Osteocyte (in vitro differentiated cells): ENCODE measurements at places on chromosomes 7 and 10. TPM values are rescaled to one million over a fixed set of nuclear protein-coding genes. Genes with fewer than 3 reads are reported as not detected.

Gene EGR2
- total RNA-seq: 5.4 and 11.7 TPM in 2 replicates

Gene PDE6C
- not detected in 2 replicates for total RNA-seq

Gene RAB19
- total RNA-seq: not detected in 2 replicates

Gene STEAP1
- not detected in 2 replicates for total RNA-seq

- DNase-seq: peak; percentile 83
Measured at GRCh38 chr10:129764011-129764900, 199.8 kb downstream of the EBF3 start.

DNA sequence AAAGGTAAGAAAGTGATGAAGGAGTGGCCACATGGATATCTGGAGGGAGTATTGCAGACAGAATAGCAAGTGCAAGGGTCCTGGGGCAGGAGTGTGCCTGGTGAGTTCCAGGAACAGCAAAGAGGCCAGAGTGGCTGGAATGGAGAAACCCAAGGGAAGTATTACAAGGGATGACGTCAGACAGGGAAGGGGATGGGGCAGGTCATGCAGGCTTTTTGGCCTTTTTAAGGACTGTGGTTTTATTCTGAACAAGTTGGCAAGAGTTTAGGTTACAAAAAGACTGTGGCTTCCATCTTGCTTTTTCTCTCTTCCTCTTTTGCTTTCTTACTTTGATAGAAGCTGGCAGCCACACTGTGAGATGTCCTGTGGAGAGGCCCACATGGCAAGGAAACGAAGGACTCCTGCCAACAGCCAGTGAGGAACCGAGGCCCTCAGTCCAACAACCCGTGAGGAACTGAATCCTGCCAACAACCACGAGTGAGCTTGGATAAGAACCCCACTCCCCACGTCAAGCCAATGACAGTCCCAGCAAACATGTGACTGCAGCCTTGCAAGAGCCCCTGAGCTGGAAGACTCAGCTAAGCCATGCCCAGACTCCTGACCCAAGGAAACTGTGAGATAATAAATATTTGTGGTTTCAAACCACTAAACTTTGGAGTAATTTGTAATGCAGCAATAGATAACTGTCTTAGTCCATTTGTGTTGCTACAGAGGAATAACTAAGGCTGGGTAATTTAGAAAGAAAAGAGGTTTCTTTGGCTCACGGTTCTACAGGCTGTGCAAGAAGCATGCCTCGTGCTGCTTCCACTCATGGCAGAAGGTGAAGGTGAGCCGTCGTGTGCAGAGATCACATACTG lies 19.8 kb upstream of the KDM7A start:
- DNase-seq: no peak

- no peak for DNase-seq
Measured at GRCh38 chr7:132251327-132251659, 325.0 kb downstream of the PLXNA4 start.

DNA sequence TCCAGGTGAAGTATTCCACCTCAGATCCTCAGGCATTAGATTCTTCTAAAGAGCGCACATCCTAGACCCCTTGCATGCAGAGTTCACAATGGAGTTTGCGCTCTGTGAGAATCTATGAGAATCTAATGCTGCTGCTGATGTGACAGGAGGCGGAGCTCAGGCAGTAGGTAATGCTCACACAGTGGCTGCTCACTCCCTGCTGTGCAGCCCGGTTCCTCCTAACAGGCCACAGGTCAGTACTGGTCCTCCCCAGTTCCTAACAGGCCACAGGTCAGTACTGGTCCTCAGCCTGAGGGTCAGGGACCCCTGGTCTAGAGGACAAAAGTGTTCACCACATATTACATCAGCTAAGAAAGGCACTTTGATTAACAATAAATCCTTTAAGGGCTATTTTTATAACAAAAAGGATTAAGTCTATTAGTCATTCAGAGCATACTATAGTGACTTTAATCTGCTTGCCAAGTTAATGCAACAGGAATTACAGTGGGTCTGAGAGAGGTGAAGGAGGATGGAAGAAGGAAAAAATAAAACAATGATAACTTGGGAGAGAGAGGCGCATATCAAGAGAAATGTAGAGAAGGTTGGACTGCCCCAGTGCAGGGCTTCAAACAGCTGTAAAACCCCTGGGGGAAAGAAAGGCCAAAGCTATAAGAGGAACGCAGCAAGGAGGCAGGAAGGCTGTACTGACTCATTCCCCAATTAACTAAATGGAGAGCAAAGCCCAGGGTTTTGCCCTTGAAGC lies 49.2 kb downstream of the CUL2 start:
- no peak for DNase-seq

GRCh38 chr7:100141555-100141949 lies 7.2 kb upstream of the LAMTOR4 start:
- DNase-seq: no peak

GRCh38 chr10:20100171-20100570 lies 283.9 kb downstream of the PLXDC2 start:
- no peak for DNase-seq

DNA sequence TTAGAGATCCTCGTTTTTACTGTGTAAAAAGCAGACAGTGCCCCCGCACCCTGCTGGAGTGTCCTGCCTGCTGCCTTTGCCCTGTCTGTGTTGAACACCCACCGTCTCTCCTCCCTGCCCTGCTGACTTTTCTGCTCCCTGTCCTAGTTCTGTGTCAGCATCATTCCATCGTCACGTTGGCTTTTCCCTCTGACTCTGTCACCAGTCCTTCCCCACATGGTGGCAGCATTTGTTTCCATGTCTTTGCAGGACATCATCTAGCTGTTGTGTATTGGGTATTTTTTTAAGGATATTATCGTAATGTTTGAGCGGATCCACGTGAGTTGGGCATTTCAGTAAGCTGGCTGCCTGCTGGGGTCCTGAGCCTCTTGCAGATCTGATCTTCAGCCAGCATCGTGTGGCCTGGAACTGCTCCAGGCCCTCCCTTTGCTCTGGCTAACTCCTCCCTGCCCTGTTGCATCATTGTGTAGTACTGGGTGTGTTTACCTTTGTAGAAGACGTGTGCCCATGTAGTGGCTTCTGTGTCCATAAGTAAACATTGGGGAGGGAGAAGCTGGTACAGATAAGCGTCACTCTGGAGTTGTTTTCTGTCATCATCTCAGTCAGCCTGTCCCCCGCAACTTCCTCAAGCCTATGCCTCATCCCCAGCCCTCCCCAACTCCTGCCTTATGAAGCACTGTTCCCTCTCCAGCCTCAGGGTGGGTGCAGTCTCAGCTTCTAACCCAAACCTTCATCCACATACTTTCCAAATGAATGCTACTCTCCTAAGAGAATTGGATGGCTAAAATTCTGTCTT lies 44.3 kb downstream of the TRRAP start:
- no peak for DNase-seq

GRCh38 chr10:93034426-93034825 lies 26.2 kb upstream of the CYP26C1 start:
- no peak for DNase-seq

DNA sequence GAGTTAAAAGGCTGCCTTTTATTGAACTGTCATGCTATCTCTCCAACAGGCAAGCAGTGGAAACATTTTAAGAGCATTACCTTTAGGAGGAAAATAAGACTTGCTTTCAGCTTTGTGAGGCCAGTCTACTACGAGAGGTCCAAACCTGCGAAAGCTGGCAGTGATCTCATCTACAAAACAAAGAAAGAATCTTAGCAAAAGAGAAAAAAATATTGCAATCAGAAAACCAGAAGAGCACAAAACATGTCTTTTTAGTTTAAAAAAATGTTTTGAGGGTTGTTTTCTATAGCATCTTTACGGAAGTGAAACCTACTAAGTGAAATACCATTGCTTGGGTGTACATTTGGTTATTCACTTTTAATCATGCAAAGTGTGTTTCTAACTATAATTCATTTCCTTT lies 147.9 kb downstream of the CPEB3 start:
- DNase-seq: no peak

DNA sequence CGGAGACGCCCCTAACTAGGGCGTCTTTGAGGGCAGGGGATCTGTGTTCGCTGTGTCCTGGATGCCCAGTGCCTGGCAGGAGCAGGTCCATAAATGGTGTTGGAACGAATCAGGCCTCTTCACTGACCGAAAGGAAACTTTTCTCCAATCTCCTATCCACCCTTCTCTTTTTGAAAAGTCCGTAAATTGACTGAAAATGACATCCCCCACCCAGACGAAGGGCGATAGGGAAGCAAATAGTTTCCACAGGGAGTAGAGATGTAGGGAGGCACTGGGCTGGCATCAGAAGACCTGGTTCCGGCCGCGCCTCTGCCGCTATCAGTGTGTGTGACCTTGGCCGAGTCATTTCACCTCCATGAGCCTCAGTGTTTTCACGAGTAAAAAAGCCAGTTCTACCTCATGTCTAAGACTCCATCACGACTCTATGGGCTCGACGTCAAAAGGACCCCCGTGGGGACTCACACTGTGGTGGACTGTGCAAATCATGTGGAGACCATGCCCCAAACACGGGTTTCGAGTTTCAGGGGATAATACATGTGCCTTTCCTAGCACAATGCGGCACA lies 497 bp upstream of the RAB11FIP2 start:
- DNase-seq: peak; percentile 76

GRCh38 chr7:106423821-106424475 lies 139.2 kb upstream of the NAMPT start:
- DNase-seq: no peak
